Cardiac muscle cell (in vitro differentiated cells and primary cell): ENCODE measurements at places on chromosomes 1 and 21.

DNA sequence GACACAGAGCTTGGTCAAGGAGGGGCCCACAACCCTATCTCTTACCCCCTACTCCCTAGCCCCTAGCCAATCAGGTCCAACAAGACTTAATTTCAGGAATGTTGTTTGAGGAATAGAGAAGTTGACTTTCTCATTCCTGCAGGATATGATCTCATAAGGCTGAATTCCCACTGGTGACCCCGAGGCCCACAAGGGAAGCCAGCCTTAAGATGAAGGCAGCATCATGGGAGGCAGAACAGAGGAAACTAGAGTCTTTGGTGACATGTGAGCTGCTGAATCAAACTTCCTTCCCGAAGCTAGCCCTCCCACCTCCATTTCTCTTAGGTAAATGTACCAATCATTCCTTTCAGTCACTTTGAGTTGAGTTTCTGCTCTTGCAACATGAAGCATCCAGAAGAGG, 9.1 kb upstream of the PDIK1L start:
- no peak for DNase-seq

- no peak for DNase-seq
Measured at GRCh38 chr21:15964236-15964855, 234.6 kb downstream of the USP25 start.

DNA sequence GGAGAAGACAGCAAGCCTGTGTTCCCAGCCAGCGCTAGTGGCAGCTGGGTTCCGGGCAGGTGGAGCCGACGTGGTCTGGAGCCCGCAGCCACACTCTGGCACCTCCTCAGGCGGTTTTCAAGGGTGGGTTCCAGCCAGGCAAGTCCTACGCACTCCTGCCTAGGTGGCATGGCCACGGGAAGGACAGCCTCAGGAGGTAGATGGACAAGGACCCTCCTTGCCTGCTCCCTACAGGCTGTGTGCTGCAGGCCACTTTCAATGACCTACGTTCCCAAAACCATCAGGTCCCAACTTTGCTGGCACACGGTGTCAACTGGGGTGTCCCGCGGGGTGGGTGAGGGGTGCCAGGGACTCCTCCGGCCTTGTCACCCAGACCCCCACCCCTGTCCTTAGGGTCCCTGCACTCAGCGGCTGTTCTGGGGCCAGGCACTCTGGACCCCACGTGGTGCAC, 6.7 kb upstream of the PTGER3 start:
- DNase-seq = no peak

DNA sequence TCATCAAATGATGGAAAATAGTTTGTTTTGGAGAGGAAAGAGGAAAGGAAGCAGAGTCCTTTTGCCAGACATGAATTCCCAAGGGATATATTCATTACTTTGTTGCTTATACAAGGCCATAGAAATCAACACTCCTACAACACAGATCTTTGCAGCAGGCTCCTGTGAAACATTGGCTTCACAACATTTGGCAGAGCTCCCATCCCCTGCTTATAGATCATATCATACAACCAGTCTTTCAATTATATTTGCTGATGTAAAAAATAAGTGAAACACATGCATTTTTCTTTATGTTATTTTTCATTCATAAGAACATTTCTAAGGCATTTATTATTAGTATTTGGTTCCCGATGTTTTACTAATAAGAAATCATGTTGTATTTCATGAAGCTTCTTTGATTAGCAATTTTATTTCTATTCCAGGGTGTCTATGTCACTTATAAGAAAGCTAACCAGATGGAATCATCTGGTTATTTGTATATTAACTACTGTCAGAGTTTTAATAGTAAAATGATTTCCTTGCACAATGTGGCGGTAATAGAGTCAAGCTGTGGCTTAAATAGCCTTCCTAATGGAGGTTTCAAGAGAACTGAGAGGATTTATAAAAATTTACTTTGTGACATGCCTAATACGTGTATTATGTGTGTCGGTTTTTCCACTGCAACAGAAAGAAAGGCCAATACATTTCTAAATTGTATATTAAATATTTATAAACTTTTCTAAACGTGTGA, 470.3 kb upstream of the NCAM2 start:
- DNase-seq = no peak

GRCh38 chr1:116754198-116754977, at the start of gene CD2:
TSS of gene CD2 (plus strand) at chr1:116754430. CDS start at chr1:116754493, 63 bp downstream.
- DNase-seq = no peak

GRCh38 chr1:47911424-47911823, 85.8 kb downstream of the TRABD2B start:
- DNase-seq = no peak
